ENCODE measurements at places on chromosomes 4 and X.

GRCh38 chr4:187070158-187070557 is 346.5 kb upstream of the FAT1 start:
- DNase-seq, result no peak

DNA sequence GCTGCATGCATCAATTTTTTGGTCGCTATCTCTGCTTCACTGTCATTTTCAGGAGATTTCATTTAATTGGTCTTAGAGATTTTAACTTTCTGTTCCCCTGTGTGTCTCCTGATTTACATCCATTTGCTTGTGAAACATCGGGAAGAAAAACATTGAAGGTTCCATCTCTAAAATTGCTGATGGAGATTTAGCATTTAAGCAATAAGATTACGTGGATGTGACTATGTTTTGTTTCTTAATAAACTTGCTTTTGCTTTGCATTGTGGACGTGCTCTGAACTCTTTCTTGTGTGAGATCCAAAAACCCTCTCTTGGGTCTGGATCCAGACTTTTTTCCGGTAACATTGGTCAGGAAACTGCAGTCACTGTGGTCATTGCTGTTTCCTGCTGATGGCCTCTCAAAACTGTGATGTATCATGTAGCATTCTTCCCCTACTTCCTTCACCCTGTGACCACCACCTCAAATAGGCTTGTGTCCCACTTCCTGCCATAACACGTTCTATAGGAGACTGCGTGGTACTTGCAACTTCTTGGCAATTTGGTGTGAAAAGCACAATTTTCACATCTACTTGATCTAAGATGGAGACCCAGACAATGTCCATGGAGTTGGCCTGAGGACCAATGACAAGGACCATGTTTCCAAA is 4.9 kb downstream of the CXCL2 start:
- no peak for DNase-seq

GRCh38 chrX:51876441-51876840 is 17.0 kb upstream of the MAGED1 start:
- DNase-seq, result no peak

DNA sequence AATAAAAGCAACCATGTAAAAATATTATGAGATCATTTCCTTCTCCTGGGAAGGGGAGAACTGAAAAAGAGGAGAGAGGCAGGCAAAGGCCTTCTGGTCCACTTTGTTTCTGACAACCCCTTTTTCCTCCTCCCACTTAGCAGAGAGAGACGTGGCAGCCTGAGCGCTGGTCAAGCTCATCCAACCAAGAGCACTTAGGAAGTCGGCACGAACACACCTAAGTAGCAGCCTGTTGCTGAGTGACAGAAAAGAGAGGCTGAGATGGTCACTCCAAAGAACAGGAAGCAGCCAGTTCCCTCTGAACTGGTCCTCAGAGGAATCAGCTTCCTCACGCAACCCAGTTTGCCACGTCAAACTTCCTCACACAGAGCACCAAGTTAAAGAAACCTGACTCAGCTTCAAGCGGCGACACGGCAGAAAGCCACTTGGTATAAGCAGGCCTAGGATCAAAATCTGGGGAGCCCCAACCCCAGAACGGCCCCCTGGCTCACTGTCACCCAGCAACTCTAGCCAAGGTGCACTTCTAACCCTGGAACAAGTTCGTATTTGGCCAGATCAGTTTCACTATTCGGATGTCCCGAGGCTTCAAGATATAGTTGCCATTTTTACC is 861 bp downstream of the SEC24D start:
- peak; percentile 69 for DNase-seq

DNA sequence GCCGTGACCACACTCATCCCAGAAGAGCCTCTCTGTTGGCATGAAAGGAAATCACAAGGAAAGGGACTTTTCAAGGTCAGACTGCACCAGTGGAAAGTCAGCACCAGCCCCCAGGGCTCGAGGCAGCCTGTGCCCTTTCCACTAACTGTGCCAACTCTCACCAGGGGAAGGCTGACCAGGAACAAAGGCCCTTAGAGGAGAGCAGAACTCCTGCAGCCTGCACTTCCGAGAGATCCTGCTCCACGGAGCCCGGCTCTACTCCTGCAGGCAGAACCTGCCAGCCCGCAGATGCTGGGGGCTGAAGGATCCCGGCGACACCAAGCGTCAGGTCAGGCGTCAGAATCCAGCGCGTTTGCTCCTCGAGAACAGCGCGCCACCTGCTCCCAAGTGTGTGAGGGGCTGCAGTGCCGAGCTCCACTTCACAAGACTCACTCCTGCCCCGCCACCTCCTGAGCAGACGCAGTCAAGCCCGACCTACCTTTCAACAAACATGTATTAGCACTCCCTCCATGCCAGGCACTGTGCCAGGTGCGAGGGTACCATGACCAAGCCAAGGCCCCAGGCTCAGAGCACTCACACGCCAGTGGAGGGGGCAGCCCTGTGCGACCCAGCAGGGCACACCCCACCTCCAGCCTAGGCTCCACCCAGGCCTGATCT is 13.6 kb upstream of the HELT start:
- DNase-seq, result no peak

- no peak for DNase-seq
These were observed 247.3 kb upstream of the DIPK2B start for GRCh38 chrX:45447995-45448394.

DNA sequence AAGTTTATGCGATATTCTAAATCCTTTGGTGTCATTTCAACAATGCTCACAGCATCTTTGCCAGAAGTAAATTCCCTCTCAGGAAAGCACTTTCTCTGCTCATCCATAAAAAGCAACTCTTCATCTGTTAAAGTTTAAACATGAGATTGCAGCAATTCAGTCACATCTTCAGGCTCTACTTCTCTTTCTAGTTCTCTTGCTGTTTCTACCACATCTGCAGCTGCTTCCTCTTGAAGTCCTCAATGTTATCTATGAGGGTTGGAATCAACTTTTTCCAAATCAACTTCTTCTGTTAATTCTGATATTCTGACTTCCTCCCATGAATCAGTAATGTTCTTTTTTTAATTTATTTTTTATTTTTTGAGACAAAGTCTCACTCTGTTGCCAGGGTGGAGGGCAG is 100.9 kb downstream of the LCORL start:
- DNase-seq, result no peak

- no peak for DNase-seq
These were observed 31.2 kb downstream of the ZNF827 start for GRCh38 chr4:145907390-145907789.

- peak; percentile 41 for DNase-seq
These were observed at the start of gene EREG for GRCh38 chr4:74364652-74365491. TSS of gene EREG (plus strand) at chr4:74365145. CDS start at chr4:74365309, 164 bp downstream.

- no peak for DNase-seq
These were observed 29.9 kb downstream of the NELFA start for GRCh38 chr4:1978741-1979476.

DNA sequence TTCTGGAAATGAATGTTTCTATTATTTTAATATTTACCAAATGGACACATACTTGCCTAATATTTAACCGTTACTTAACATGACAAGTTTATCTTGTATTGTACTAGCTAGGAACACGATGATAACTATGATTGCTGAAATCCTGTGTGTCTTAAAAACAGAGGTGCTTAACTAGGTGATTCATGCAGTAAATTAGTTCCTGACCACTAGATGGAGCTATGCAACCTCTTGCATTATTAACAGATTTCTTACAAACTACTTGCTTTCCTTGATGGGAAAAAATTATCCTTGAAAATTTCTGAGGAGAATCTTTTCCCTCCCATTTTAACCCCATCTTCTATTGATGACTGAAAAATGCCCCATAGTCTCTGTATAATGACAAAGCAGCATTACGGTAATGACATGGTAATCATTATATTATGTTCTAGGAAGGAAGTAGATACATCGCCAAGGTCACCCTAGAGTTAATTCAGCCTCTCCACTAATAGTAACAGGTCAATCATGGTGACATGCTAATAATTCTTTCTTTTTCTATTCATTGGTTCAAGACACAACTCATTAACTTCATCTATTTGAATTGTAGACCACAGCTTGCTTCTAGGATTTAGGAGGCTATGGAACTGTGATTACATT is 844.2 kb downstream of the RAPGEF2 start:
- DNase-seq, result no peak

GRCh38 chr4:33104273-33104672 is 2384.1 kb downstream of the PCDH7 start:
- DNase-seq, result no peak

GRCh38 chrX:7996414-7996813 is 69.2 kb upstream of the PNPLA4 start:
- DNase-seq, result peak; percentile 40

DNA sequence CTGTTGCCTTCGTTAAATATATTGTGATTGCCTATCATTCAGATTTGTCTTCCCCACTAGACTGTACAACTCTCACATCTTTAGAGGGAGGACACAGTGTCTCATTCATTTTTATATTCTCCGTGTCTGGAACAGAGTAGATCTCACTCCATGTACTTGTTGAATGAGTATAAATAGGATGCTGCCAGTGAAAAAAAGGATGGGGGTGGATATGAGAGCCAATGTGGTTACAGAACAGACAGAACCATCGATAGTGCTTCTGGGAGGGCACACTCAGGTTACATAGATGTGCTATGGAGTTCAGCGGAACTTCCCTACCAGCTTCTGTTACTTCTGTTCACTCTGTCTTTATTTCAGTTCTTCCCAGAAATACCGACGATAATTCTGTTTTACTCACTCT is 66.9 kb downstream of the SH2D1A start:
- no peak for DNase-seq

DNA sequence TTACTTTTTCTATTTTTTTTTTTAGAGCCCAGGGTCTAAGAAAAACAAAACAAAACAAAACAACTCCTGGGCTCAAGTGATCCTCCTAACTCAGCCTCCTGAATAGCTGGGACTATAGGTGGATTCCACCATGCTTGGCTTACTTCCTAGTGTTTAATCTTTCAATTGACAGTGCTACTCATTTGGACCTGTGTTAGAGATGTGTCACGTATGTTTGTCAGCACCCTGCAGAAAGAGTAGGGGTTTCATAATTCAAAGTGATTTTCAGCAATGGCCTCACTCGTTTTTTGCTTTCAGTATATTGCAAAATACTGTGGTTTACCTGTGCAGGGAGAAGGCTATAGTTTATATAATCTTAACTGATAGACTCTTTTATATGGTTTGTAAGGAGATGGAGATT is 71.6 kb upstream of the TEX13D start:
- no peak for DNase-seq

DNA sequence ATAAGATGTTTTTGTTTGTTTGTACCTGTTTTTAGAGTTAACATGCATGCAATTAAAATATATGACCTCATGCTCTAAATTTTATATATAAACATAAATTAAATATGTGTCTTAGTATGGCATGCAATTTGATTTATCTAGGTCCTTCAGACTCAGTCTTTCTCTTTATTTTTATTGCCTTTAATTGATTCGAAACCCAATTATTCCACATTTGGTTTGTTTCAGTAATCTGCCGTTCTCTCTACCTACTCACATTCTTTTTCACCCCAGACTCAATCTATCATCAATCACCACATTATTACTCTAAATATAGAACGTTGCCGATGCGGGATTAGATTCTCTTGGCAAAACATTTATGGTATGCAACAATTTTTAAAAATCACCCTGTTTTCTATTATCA is 1492.8 kb downstream of the RAPGEF2 start:
- DNase-seq, result no peak

- DNase-seq, result no peak
These were observed 3.7 kb upstream of the CXCL6 start for GRCh38 chr4:73832651-73833237.

- no peak for DNase-seq
These were observed 69.2 kb downstream of the PHKA1 start for GRCh38 chrX:72644946-72645345.

- no peak for DNase-seq
These were observed 487 bp downstream of the TBCK start for GRCh38 chr4:106315476-106315967.

GRCh38 chrX:38848671-38849455 is 47.6 kb downstream of the MID1IP1 start:
- DNase-seq, result no peak

DNA sequence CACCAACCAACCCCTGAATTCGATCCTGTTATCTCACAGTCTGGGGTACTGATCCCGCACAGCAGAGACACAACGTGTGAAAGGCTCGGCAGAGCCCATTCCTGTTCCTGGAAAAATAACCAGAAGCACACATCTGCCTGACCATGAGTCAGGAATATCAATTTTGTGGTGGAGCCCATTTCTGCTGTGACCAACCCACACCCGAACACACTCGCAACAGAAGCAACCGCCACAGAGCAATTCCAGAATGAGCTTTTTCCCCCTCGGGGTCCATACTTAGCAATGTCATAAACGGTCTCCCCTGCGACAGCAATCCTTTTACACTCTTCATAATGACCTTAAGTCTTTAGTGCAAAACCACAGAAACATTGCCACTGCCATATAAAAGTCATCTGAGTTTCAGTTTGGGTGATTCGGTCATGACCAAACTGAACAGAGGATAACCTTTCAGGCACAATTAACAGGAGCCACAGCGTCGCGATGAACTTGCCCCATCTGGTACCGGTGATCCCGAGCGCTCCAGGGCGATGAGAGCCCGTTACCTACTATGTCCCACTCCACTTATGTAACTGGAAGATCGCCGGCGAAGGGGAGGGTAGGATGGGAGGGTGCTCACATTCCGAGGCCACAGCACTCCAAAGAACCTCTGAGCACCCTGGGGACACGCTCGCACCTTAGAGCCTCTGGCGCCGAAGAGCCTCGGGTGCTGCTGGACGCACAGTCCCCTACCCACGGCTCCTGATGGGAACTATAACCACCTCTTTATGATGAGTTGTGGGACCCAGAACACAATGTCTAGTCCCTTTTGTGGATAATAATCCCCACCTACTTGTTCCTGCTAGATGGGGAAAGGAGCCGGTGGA is 1.1 kb downstream of the MECP2 start:
- peak; percentile 42 for DNase-seq

- peak; percentile 52 for DNase-seq
These were observed 4.1 kb upstream of the CD38 start for GRCh38 chr4:15774020-15774420.

GRCh38 chr4:146342600-146343192 is 128.4 kb downstream of the REELD1 start:
- DNase-seq, result no peak

GRCh38 chrX:24759786-24760185 is 66.1 kb downstream of the POLA1 start:
- no peak for DNase-seq

GRCh38 chrX:143058120-143058519 is 32.4 kb downstream of the SPANXN4 start:
- DNase-seq, result no peak

DNA sequence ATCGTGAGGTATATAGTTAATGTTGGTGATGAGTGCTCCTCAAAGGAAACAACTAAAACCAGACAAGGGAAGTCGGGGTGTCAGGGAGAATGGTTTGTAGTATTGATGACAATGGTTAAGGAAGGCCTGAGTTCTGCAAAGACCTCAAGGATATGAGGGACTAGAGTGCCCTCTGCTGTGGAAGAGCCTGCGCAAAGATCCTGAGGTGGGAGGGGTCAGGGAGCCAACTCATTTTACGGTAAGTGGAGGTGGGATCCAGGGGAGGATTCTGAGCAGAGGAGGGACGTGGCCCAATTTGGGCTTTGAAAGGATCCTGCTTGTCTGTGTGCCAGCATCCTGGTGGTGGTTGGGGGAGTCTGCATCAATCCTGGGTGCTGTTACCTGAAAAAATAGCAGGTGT is 11.3 kb downstream of the UBA1 start:
- DNase-seq, result no peak

- DNase-seq, result no peak
These were observed 197.0 kb upstream of the MAD2L1 start for GRCh38 chr4:120263618-120264017.

- DNase-seq, result no peak
These were observed 17.3 kb downstream of the TEC start for GRCh38 chr4:48252313-48252712.
